Stimulated activated CD8-positive, alpha-beta memory T cell treated with anti-CD3 and anti-CD28 coated beads, Interleukin-4, amount 100 ng/mL, for 4 hours (primary cell): ENCODE measurements at places on chromosomes 7 and 10.

DNA sequence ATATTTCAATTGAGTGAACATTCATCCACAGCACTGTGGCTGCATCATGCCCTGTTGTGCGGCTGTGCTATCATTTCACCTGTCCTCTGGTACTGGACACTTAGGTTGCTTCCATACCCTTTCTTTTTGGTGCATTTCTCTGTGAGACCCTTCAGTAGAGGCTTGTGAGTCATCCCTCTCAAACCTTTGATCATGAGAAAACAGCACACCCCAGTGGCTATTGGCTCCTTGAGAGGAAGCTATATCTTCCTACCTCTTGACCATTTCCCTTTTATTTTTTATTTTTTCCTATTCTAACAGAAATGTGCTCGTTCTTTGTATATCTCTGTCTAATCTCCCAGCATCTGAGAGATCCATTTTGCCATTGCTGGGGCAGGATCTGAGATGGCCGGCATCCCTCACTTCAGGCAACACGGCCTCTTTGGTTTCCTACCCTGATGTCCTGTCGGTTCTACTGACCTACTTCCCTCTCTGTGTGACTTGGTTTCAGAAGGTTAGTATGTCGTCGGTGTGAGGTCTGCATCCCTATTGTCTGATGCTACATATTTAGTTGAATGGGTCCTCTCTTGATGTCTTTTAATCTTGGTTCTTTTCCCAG is 23.8 kb upstream of the PIK3AP1 start:
- no peak for DNase-seq

- peak; percentile 42 for DNase-seq
Observed at GRCh38 chr10:62050893-62051433, 149.5 kb downstream of the ARID5B start.

- no peak for DNase-seq
Observed at GRCh38 chr7:142194201-142194600, 63.7 kb downstream of the PRSS58 start.

GRCh38 chr10:119687192-119688032 is 36.2 kb downstream of the BAG3 start:
- no peak for DNase-seq

DNA sequence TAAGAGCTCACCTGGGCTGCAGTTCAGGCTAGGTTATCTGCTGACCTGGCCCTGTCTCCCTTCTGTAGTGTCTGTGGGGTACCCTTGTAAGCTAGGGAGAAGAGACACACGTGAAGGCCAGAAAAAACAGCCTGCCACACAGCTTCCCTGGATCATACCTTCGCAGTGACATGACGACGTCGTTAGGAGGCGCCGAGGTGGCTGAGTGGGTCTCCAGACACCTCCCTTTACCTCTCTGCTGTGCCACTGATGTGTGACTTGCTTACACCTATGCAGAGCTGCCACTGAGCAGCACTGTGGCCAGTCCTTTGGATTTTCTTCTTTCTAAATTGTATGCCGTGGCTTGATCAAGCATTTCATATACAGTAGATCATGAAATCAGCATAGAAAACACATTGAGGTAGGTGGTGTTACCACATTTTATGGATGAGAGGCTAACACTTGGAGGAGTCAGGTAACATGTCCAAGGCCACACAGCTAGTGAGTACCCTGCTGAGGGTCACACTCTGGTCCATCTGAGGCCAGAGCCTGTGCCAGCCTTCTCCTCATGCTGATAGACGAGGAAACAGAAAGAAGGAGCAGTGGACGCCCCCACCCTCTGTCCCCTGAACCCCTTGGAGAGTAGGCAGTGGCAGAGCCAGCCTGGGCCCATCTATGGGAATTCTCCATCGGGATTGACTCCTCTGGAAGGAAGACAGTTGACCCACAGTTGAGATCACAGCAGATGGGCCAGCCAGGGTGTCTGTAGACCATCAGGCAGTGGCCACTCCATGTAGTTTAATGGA is 23.1 kb downstream of the HTRA1 start:
- no peak for DNase-seq

GRCh38 chr7:46393142-46393541 is 472.1 kb upstream of the IGFBP3 start:
- DNase-seq = no peak

DNA sequence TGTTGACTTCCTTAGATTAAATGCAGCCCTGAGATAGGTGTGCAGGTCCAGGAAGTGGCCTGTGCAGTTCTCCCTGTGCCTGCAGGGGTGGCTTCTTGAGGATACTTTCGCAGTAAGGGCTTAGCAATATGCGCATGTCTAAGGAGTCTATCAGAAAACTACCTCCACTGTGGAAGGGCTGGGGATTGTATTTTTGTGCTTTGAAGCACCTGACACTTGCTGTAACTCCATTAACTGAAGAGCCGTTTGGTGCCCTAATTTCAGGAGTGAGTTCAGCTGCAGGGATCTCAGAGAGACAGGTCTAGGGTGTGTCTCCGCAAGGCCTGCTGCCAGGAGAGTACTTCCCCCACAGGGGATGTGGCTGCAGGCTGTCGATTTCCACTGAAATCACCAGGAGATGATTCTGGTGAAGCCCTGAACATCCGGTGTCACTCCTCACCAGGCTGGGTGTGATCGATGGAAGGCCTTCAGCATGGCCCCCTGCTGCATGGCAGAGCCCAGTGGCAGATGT is 35.5 kb downstream of the IKZF1 start:
- DNase-seq = no peak

- DNase-seq = no peak
Observed at GRCh38 chr7:127647636-127648035, 4.4 kb upstream of the SND1 start.

DNA sequence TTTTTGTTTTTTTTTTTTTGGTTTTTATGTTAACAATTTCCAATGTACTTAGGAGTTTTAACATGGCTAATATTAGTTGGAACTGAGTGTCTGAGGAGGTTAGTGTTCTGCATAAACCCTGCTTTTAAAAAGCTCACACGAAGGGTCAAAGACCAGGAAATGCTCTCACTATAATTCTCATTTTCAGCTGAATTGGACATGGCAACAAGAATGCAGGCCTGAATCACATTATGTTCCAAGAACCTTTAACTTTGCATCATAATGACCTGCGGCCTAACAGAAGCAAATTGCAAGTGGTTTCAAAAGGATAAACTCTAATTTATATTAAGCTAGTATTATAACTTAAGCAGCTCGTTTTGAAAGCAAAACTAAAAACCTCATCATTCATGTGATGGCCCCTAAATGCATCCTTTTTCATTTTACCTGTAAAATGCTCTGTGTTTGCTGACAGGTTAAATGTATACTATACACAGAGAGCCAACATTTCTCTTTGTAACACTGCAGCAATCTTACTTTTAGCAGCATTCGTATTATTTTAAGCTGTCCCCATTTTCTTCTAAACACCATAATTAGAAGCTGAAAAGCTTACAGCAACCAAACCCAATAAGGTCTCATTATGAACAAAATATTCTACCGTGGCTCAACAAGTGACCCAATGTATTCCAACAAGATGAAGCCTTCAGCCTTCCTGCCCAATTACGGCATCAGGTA is 242.8 kb upstream of the SP4 start:
- DNase-seq = no peak

GRCh38 chr7:48337012-48337621 is 165.9 kb downstream of the ABCA13 start:
- DNase-seq = no peak

- DNase-seq = no peak
Observed at GRCh38 chr7:22607180-22607579, 107.2 kb upstream of the STEAP1B start.

- DNase-seq = peak; percentile 59
Observed at GRCh38 chr10:17026686-17027485, 102.7 kb downstream of the CUBN start.

DNA sequence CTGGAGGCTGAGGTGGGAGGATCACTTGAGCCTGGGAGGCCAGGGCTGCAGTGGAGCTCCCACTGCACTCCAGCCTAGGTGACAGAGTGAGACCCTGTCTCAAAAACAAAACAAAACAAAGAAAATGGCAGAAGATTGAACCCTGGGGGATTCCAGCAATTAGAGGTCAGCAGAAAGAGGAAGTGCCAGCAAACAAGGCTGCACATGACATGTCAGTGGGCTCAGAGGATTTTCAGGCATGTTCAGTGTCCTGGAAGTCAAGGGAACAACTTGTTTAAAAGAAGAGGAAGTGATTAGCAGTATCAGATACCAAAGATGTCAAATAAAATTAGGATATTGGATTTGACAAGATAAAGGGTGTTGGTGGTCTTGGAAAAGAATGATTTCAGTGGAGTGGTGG is 32.3 kb downstream of the RAB18 start:
- DNase-seq = no peak

DNA sequence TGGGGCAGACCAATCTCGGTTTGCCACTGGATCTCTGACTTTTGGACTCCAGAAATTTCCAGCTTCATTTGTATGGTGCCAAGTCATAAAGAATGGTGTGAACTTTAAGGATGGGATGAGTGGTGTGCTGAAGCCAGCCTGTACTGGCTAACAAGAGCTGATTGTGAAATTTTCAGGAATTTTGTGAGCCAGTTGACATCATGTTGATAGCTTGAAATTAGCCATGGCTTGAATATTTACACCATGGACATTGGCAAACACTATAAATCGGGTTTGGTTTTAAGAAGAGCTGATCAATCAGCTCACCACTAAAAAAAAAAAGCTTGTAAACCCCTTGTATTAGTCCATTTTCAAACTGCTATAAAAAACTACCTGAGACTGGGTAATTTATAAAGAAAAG is 14.1 kb upstream of the MYH16 start:
- no peak for DNase-seq

- DNase-seq = no peak
Observed at GRCh38 chr7:2996141-2996540, 47.5 kb downstream of the CARD11 start.

DNA sequence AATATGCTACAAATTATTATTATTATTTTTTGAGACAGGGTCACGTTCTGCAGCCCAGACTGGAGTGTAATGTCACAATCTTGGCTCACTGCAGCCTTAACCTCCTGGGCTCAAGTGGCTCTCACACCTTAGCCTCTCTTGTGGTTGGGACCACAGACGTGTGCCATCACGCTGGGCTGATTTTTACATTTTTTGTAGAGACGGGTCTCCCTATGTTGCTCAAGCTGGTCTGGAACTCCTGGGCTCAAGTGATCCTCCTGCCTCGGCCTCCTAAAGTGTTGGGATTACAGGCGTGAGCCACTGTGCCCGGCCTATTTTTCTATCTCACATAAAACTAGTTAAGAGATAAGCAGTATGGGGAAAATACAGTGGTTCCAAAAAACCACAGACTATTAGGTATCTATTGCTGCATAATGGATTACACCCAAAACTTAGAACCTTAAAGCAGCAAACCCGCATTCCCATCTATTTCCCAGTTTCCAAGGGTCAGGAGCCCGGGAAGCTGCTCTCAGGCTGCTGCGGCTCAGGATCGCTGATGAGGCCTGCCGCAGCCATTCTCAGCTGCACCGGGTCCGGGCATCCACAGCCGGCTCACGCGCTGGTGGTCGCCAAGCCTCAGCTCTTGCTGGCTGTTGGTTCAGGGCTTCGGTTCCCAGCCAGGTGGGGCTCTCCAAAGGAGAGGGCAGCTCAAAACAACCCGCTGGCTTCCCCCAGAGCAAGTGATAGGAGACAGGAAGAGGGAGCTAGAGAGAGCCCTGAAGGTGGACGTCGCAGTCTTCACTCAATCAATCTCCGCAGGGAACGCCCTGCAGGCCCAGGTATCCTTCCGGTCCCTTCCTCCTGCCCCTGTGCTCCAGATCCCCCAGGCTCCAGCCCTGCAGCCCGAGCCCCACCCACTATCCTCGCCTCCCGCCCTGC is 128.2 kb downstream of the UBE2H start:
- DNase-seq = no peak

DNA sequence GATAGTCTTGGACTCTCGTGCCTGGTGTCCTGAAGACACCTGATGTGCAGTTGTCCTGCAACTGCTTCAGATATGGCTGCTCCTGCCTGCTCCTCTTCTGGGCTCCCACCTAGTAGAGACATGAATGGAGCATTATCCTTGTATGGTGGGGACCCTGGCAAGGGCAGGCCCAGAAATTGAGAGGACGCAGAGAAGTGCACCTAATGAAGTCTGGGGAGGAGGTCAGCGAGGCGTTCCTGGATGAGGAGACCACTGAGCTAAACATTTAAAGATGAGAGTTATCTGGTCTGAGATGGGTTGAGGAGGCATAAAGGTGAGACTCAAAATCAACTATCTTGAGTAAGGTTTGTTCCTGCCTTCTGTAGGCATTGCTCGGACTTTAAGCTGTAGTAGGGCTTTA is 66.3 kb downstream of the WDFY4 start:
- no peak for DNase-seq

DNA sequence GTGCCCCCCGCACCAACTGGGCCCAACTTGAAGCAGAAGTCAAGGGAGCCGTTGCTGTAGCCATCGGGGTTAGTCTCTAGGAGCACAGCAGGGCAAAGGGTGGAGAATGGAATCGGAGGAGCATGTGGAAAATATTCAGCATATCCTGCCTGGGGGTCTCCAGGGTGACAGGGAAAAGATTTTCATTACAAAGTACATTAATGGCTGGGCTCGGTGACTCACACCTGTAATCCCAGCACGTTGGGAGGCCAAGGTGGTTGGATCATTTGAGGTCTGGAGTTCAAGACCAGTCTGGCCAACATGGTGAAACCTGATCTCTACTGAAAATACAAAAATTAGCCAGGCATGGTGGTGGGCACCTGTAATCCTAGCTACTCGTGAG is 53.8 kb upstream of the ABLIM1 start:
- no peak for DNase-seq

DNA sequence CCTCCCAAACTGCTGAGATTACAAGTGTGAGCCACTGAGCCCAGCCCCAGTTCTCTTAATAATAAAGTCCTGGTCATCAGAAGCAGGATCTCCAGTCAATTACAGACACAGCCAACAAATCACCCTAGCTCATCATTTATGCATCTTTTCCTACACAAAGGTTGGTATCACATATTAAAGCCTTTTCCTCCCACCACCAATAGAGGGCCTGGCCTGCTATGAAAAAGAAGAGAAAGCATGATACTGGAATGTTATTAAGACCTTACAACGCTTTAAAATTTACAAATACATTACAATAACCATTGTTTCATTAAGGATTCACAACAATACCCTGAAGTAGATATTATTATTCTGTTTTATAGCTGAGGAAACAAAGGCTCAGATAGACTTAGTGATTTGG is 25.9 kb downstream of the VAX1 start:
- DNase-seq = no peak

DNA sequence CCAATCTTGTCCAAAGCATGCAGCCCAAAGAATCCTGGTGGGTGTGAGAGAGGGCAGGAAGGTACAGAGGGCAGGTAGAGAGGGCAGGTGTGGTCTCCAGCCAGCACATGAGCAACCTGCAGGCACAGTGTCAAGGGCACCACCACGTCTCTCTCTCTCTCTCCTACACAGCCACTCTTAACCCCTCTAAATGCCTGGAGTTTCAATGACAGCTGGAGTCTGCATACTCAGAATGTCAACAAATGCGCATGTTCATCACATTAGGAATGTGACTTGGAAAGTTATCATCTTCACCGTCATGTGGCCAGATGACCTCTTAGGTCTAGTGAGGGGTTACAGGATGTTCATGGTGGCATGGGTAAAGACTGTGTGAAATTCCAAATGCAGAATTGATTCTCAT is 456.8 kb downstream of the SORCS1 start:
- no peak for DNase-seq
